Upper lobe of right lung (tissue), 1 donor: ENCODE measurements at places on chromosomes 5 and 9.

GRCh38 chr5:178439493-178440180 lies 150.6 kb downstream of the COL23A1 start:
- no peaks in the 10 kb centered on the region for H3K4me1 ChIP-seq
- H3K27ac ChIP-seq: no peak overlapping the region
- no peak for DNase-seq
- no peaks in the 10 kb centered on the region for H3K27me3 ChIP-seq
- no peaks in the 10 kb centered on the region for H3K36me3 ChIP-seq

GRCh38 chr9:88219601-88220000 lies 81.3 kb upstream of the SPATA31C2 start:
- DNase-seq: no peak
- H3K36me3 ChIP-seq: no peaks in the 10 kb centered on the region
- H3K4me3 ChIP-seq: no peak overlapping the region
- no peak overlapping the region for H3K27ac ChIP-seq
- H3K27me3 ChIP-seq: no peaks in the 10 kb centered on the region

DNA sequence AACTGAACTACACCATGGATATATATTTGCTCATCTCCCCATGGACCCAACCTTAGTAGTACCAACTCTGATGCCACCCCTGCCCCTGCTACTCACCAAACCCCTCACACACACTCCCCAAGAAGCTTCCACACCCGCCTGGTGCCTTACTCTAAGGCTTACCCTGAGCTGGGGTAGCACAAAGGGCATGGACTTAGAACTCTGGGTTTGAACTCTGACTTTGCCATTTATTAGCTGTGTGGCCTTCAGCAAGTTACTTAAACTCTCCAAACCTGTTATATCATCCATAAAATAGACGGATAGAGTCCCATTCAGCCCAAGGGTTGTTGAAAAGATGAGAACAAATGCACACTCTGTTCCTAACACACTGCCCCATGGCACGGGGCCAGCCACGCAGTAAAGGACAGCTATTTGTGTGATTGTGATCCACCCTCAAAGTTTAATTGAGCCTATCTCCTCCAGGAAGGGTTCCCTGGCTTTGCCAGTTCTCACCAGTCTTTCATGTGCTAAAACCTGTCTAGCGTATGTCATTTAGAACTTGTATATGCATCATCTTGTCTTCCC lies 111.0 kb downstream of the KLHL3 start:
- no peak for DNase-seq
- no peaks in the 10 kb centered on the region for H3K36me3 ChIP-seq
- no peak overlapping the region for H3K4me3 ChIP-seq
- no peaks in the 10 kb centered on the region for H3K27me3 ChIP-seq

GRCh38 chr9:86644675-86645034 lies 290.4 kb upstream of the TUT7 start:
- H3K4me1 ChIP-seq: no peaks in the 10 kb centered on the region
- no peak overlapping the region for H3K27ac ChIP-seq
- H3K27me3 ChIP-seq: peaks cover 8% of the 10 kb centered on the region
- H3K36me3 ChIP-seq: no peaks in the 10 kb centered on the region
- no peak overlapping the region for H3K4me3 ChIP-seq

DNA sequence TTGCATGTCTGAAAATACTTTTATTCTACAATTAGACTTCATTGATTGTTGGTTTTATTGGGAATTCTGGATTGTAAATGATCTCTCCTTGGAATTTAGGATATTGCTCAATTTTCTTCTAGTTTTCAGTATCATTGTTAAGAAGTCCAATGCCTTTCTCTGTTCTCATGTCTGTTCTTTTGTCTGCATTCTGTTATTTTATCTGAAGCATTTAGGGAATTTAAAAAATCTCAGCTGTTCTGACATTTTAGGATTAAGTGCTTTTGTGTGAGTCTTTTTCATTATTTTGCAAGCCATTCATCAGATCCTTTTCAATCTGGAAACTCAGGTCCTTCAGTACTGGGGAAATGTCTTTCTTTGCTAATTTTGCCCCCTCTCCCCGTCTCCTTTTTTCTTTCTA lies 4.4 kb upstream of the FER start:
- H3K4me1 ChIP-seq: no peaks in the 10 kb centered on the region
- no peak overlapping the region for H3K4me3 ChIP-seq
- H3K27me3 ChIP-seq: no peaks in the 10 kb centered on the region
- no peaks in the 10 kb centered on the region for H3K36me3 ChIP-seq
